Omental fat pad (tissue), 4 donors: ENCODE measurements at places on chromosomes 4 and X. TPM values are rescaled to one million over a fixed set of nuclear protein-coding genes. Genes with fewer than 3 reads are reported as not detected.

GRCh38 chrX:55710701-55711100 lies 6.8 kb upstream of the RRAGB start:
- no peak for DNase-seq

- no peak for DNase-seq
Measured at GRCh38 chrX:42857766-42858165, 79.8 kb upstream of the PPP1R2C start.

GRCh38 chr4:183789657-183790056 lies 115.5 kb upstream of the STOX2 start:
- no peak for DNase-seq

DNA sequence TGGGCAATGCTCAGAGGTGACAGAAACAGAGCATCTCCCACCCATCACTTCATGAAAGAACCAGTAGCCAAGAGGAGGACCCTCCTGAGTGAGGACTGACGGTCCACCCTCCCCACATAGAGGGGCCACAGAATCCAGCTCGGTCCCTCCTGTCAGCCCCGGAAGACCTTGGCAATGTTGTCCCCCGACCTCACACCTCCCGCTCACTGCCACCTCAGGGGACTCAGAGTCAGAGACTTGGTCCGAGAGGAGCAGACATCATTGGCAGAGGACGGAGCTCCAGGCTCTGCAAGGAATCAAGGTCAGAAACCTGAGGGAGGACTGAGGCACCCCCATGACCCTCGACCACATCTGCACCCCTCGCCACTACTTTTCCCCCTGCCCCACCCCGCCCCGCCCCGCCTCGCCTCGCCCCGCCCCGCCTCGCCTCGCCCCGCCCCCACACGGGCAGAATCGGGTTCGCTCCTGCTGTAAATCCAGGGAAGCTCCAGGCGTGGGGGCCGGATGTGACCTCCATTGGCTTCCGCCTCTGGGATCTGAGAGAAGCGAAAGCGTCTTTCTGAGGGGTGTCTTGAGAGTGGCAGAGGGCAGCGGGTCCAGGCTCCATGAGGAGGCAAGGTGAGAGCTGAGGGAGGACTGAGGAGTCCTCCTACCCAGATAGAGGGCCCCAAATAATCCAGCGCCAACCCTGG lies at the start of gene MAGEA11:
Gene MAGEA11 (plus strand): TSS at position 516 of the 692 bp plus-strand sequence. CDS start 1,100 bp downstream, outside the sequence.
- no peak for DNase-seq

- no peak for DNase-seq
Measured at GRCh38 chr4:56658528-56658927, 22.6 kb downstream of the HOPX start.

- no peak for DNase-seq
Measured at GRCh38 chr4:109472343-109472761, 38.7 kb downstream of the SEC24B start.

DNA sequence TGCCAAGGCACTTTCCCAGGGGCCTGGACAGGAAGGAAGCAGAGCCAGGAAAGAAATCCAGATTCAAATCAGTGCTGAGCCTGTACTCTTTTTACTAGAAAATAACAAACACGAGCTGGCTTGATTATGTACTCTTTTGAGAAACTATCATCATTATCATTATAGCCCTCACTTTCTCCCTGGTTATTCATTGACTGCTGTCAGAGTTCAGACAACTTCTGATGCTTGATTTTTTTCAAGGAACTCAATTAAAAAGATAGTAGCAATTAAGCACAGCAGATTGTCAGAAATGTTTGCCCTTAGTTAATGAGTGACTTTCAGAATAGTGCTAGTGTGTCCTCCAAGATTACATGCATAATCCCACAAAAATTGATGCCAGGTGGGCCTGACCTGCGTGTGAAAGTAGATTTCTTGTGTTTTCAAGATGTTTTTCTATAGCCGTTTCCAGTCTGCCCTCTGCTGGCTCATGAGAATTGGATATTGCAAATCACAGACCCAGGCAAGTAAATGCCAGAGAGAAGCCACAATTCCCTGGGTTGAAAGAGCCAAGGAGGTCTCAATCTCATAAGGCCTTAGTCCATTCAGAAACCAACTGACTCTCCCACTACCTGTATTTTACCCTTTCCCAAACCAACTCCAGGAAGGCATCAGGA lies 14.3 kb upstream of the PNPLA4 start:
- DNase-seq = no peak

DNA sequence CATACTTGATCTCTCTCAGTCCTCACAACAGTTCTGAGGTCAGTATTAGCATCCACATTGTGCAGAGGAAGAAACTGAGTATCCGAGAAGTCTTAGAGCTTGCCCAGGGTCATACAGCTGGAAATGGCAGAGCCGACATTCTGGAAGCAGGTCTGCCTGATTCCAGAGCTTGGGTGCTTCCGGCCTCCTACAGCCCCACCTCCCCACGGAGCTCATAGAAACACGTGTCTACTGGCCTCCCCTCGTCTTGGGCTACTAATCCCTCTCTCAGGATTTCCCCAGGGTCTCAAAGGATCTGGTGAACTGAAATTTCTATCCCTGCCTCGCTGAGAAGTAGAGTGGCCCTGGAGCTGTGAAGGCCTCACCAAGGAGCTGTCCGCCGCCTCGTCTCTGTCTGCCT lies 12.0 kb upstream of the KDM5C start:
- no peak for DNase-seq

- DNase-seq = no peak
Measured at GRCh38 chrX:154412468-154412867, 1.1 kb downstream of the TAFAZZIN start.

DNA sequence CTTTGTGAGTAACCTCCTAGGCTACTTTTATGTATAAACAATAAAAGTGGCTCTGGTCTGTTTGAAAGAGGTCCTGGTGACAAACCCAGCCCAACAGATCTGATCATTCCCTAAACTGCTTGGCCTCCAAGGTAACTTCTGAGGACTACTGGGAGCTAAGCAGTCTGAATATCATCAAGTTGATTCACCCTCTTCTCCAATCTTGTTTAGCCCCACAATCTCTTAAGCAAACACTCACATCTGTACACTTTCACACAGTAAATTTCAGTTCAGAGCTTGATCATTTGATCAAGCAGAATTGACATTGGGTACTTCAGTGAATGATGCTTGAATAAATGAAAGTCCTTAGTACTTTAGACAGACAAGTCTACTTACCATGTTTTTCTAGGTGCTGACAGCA lies 74.7 kb downstream of the HCCS start:
- DNase-seq = no peak

DNA sequence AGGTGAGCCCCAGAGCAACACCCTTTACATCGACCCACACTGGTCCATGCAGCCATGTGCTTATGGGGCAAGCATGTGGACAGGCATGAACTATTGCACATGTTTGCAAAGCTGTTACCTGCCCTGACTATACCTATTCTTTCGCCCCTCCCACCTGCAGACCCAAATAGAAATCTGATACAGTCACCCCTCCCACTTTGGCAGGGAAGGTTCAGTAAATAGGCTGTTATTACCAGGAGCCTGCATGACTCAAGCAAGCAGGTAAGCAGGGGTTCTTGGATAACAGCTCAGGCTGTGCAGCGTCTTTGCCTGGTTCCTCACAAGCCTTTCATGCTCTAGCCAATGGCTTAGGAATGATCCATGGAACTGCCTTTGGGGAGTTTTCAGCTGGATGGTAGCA lies 122.7 kb upstream of the DIPK2B start:
- DNase-seq = no peak

- DNase-seq = no peak
Measured at GRCh38 chr4:83831588-83831987, 295.7 kb downstream of the GPAT3 start.

DNA sequence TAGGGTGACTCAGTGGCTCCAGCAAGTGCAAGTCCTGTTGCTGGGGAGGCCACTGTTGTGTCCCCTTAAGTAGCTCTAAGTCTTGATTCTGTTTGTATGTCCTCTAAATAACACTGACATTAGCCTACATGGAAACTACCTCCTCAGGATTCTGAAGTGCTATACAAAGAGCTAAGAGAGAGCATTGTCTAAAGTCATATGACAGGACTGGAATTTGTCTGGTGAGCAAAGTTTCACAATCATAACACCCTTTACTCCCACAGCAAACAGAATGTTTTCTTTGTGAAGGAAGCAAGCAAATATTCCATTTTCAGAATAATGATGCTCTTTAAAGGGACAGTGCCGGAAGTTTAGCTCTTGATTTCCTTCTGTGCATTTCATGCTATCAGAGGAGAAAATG lies 23.4 kb upstream of the CT47A1 start:
- DNase-seq = no peak

DNA sequence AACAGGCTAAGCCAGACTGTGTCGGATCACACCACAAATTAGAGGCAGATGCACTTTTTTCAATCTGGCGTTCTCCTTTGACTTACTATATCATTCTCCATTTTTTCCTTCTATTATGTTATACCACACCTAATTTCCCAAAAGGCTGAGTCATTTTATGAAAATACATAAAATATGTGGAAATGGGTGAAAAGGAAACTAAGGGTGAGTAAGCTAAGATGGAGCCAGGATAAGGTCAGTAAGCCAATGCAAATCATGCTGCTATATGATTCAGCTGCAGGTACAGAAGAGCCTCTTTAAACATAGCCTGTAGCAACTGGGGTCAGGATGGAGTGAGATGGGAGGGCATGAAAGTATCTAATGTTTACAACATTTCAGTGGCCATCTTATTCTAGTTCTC lies 94.0 kb upstream of the TEX13A start:
- DNase-seq = no peak

DNA sequence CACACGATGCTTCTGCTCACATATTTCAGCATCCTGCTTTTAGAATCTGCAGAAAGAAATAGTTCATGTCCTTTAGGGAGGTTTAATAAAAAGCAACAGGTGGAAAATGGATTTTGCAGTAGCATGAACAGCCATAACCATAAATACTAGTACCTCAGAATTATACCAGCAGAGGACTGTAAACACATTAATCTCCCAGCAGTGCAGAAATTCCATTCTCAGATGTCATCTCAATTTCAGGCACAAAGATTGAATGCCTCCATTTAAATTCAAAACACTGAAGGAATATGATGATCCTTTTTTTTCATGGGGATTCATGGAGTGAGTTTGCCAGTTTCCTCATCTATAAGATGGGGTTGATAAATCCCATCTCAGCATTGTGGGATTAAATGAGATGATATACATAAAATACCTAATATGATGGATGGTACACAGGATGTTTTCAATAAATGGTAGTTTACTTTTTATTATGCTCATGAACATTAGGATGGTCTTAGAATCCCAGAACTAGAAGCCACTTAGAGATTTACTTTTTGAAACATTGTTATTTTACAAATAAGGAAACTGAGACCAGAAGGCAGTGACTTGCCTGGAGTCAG lies 566 bp upstream of the LIMCH1 start:
- DNase-seq = no peak

GRCh38 chr4:15250021-15250441 lies 177.8 kb upstream of the C1QTNF7 start:
- DNase-seq = no peak

GRCh38 chr4:76758290-76758882 lies 139.6 kb downstream of the SOWAHB start:
- no peak for DNase-seq

TMEM164 gene
- total RNA-seq = 24.6 TPM

GABRA4 gene
- total RNA-seq = not detected

JCHAIN gene
- 15.8 TPM for total RNA-seq

CXCL10 gene
- 1.7 TPM for total RNA-seq

GUCY1A1 gene
- 52.0 TPM for total RNA-seq

CXorf51B gene
- not detected for total RNA-seq
